ENCODE measurements at places on chromosomes 5 and 9.

GRCh38 chr5:67149951-67150523 is 46.6 kb downstream of the CD180 start:
- DNase-seq: peak; percentile 31

DNA sequence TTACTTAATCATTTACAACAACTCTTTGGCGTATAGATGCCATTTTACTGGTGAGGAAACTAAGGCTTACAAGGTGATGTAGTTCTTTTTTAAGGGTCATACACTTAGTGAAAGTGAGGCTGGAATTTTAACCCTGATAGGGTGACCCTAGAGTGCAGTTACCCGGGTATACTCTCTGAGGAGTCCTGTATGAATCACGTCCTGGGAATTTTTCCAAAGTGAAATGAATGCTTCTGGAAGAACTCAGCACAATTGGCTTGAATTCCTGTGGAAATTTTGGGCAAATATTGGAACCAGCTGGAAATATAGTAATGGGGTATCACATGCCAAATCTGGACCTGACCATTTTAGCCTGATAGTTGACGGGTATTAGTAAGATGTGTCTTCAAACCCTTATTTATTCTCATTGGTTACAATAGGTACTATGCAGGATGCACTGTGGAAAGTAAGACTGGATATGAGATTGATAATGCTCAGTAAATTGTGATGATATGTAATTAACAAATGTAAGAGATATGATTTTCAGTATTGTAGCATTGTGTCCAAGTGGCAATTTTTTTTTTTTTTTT is 14.8 kb downstream of the SUB1 start:
- DNase-seq: peak; percentile 79

- no peak for DNase-seq
These were observed 45.9 kb upstream of the RPL26L1 start for GRCh38 chr5:172913117-172913850.

DNA sequence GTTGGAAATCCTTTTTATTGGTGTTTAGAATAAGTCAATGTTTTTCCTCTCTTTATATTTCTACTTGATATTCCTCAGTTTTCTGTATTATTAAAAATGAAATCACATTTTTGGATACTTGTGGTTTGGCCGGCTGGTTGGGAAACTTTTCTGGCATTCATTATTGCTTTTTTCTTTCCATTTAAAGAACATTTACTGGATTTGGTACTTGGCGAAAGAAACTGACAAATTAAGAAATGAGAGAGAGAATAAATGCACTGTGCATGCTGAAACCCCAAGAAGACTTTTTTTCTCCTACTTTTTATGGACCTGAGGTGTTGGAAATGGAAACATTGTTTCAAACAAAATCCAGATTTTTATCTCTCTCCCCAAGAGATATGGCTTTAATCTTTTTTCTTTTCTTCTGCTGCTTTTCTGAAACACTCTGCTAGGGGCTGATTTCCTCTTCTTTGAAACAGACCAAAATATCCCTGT is 128.4 kb downstream of the SNX18 start:
- no peak for DNase-seq

DNA sequence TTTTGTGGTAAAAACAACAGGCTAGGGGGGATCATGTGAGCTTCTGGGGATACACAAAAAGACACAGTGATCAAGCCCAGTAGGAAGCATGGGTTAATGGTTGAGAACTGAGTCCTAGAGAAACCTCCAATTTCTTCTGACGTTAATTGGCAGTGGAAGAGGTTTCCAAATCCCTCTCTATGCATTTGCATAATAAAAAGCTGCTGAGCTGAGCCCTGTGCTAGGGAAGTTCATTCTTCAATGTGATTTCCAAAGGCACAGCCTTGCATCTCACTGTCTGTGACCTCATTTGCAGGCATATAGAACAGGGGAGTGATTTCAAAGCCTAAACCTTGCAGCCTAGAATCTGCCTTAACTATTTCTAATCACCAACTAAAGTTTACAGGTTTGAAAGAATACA is 812 bp downstream of the DNAH5 start:
- DNase-seq: no peak

GRCh38 chr9:33041432-33042188 is 16.5 kb downstream of the DNAJA1 start:
- DNase-seq: no peak

DNA sequence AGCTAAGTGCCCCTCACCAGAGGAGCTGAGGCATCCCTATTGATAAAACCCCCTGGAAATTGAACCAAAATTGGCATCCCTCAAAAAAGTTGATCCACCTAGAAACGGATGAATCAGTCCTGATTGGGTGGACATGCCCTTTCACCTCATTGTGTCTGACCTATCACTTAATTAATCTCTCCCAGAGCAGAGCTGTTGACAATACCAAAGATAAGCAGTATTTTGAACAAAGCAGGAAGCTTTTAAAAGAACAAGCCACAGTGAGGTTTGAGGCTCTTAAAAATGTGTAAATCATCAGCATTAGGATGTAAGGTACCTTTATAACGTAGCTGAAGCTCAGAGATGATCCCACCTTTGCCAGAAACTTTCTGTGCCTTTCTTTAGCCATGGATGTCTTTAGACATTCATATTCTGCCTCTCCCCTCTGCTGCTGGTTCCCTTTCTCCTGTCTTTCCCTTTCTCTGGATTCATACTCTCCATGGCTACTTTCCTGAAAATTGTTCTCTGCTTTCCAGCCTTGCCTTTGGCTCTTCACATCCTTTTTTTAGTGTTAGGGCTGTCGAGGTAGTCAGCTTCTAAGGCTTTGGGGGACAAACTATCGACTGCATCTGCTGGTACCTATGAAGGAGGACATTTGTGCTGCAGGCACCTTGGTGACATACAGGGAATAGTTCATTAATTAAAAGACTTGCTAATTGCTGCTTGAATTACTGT is 7.8 kb upstream of the LHX2 start:
- no peak for DNase-seq

GRCh38 chr5:81180780-81181460 is 52.2 kb upstream of the CKMT2 start:
- DNase-seq: no peak

DNA sequence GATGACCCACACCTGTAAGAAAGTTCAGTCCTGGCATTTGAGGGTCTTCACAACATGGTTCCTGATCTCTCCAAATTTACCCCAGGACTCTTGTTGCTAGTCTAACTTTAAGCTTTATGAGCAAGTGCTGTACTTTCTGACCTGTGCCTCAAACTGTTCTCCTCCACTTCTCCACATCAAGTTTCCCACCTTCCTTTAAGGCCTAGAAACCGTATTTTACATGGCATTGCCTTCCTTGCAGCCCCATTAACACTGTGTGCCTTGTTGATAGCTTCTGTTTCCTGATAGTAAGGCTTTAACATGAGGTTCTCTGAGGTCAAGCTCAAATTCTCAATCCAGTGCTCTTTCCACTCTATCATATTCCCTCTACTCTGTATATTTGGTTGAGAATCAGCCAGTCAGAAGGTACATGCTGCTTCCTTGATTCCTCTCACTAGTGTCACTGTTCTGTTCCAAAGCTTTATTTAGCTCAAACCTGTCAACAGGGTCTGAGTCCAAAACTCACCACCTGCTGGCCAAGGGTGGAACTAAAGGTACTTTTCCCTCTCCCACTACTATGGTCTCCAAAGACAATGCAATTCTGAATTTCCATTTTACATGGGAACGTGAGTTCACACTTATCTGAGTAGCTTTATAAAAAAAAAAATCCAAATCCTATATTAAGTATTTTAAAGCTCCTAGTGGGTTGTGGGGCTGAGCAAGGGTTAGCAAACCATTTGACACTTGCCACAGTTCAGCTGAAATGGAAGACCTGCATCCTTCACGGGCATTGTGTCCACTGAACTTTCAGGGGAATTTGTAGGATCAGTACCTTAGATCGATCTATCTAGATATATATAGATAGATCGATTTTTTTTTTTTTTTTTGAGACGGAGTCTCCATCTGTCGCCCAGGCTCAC is 21.1 kb downstream of the VCP start:
- peak; percentile 48 for DNase-seq

GRCh38 chr9:94630281-94630680 is 9.0 kb downstream of the FBP1 start:
- no peak for DNase-seq

DNA sequence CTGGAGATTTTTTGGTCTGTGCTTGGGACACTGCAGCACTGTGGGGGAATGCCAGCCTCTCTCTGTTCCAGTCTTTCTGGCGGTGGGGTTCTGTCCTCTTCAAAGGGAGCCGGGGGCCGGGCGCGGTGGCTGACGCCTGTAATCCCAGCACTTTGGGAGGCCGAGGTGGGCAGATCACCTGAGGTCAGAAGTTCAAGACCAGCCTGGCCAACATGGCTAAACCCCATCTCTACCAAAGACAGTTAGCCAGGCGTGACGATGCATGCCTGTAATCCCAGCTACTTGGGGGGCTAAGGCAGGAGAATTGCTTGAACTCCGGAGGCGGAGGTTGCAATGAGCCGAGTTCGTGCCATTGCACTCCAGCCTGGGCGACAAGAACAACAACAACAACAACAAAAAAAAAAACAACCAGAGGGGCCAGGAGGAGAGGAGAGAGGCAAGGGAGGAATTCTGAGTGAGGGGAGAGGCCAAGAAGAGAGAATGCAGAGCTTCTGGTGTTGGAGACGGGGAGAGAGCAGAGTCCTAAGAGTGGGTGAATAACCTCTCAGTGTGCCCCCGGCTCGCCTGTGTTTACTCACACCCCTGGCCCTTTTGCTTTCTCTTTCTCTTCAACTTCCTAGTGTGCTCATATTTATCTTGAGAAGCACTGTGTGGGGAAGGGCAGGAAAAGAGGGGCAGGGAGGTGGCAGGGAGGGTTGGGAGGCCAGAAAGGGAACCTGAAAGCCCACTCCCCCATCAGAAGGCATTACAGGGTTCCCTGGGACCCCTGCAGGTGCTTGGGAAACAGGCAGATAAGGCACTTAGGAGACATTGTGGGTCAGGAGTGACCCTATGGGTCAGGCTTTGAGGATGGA is 3.2 kb upstream of the SET start:
- no peak for DNase-seq

DNA sequence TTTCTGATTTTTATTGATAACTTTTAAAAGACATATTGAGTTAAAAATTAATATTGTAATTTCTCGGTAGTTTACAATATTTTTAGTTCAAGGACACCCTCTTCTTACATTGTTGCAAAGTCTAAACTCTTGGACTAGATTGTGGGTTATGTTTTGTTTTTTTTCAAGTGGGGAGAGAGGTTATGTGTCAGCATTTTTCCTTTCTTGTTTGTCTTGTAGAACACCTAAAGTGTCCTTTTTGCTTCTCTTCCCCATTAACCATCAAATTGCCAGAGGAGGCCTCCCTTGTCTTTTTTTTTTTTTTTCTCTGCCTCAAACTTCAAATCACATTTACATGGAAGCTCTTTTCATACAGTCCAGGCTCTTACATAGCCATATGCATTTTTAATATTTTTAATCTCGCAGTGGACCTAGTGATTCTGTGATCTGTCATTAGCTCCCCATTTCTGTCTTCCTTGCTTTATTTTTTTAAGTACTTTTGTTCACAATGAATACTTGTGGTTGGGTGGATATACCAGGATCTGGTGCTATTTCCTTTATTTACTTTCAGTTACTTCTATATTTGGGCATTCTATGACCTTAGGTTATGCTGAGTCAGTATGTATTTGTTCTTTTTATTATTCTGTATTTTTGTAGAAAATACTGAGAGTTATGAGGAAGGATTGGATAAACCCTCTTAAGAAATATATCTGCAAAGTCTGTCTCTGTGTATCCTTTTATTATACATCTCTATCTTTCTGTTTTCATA is 2280.6 kb upstream of the ACO1 start:
- no peak for DNase-seq

DNA sequence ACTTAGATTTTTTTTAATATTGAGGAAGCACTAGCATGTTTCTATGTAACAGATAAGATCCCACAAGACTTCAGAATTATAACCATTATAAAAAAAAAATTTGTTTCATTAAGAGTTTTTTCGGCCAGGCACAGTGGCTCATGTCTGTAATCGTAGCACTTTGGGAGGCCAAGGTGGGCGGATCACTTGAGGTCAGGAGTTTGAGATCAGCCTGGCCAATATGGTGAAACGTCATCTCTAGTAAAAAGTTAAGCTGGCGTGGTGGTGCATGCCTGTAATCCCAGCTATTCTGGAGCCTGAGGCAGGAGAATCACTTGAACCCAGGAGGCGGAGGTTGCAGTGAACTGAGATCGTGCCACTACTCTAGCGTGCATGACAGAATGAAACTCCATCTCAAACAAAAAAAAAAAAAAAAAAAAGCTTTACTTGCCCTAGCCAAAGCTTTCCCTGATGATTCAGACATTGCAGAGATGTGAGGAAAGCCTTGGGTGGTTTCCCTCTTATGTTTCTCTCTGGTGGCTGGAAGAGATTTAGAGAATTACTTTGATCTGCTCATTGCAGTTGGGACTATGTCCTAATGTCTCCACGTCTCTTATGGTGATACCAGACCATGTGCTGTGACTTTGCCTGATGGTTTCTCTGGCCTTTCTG is 65.4 kb downstream of the EGFLAM start:
- peak; percentile 66 for DNase-seq

DNA sequence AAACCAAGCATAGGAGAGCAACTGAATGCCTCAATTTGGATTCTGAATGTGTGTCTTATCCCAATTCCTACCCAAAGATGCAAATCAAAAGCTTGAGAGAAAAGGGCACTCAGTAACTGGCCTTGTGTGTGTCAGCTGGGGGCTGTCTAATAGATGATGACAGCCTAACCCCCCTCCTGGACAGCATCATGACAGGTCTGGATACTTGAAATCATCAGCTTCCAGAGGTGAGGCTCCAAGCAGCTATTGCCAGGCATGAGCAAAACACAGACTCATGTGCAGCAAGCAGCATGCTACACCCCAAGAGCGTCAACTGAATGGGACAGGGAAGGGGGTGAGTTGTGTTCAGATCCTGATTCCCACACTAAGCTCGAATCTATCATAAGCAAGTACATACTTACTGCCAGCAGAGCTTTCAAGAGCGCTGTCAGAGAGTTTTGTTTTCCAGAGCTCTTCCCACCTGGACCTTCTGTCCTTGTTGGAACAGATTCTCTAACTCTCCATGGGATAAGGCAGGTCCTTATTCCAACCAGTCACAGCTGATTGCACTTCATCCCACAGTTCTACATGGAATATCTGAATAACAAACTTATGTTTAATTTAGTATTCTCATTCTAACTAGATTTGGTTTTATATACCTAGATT is 467.5 kb downstream of the DTWD2 start:
- no peak for DNase-seq

DNA sequence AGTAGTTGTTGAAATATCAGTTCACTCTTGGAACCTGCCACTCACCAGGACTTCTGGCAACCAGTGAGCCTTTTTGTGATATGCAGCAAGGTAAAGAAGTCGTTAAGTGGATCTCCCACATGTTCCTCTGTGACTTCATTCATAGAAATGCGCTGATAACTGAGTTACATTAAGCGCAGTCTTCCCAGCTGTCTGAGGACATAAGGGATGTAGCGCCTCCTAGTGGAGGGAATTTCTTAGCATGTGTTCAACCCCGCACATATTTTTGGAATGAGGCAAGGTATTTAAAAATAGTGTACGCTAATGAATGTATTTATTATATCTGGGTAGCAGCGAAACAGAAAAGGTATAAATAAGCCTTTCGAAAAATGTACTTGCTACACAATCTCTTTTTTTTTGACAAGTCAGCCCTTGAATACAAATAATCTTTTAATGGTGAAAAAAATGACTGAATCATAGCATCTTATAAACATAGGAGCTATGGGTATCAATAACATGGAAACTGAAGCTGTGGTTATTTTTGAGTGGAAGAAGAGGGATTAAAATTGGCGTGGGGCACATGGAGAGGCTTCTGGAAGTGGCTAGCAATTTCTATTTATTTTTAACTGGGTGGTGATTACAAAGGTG is 38.0 kb downstream of the PALM2AKAP2 start:
- DNase-seq: peak; percentile 94

GRCh38 chr5:42668254-42668653 is 88.4 kb upstream of the CCDC152 start:
- no peak for DNase-seq

All from HFFc6 (cell line).